ENCODE measurements at places on chromosomes 3 and 15.

- no peak for DNase-seq
Measured at GRCh38 chr3:71511037-71511436, 72.5 kb downstream of the FOXP1 start.

DNA sequence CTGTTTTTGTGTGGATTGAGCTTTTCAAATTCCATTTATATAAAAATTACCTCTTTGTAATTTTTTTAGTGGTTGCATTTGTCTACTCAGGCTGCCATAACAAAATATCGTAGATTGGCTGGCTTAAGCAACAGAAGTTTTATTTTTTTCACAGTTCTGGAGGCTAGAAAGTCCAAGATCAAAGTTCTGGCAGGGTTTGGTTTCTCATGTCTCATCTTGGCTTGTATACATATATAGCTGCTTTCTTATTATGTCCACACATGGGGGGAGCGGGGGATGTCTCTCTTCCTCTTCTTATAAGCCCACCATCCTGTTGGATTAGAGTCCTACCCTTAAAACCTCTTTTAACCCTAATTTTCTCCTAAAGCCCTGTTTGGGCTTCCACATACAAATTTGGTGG lies 28.5 kb downstream of the MGA start:
- no peak for DNase-seq

GRCh38 chr3:31142543-31142942 lies 248.1 kb upstream of the GADL1 start:
- DNase-seq = no peak

- no peak for DNase-seq
Measured at GRCh38 chr3:168951368-168951767, 712.1 kb downstream of the MECOM start.

DNA sequence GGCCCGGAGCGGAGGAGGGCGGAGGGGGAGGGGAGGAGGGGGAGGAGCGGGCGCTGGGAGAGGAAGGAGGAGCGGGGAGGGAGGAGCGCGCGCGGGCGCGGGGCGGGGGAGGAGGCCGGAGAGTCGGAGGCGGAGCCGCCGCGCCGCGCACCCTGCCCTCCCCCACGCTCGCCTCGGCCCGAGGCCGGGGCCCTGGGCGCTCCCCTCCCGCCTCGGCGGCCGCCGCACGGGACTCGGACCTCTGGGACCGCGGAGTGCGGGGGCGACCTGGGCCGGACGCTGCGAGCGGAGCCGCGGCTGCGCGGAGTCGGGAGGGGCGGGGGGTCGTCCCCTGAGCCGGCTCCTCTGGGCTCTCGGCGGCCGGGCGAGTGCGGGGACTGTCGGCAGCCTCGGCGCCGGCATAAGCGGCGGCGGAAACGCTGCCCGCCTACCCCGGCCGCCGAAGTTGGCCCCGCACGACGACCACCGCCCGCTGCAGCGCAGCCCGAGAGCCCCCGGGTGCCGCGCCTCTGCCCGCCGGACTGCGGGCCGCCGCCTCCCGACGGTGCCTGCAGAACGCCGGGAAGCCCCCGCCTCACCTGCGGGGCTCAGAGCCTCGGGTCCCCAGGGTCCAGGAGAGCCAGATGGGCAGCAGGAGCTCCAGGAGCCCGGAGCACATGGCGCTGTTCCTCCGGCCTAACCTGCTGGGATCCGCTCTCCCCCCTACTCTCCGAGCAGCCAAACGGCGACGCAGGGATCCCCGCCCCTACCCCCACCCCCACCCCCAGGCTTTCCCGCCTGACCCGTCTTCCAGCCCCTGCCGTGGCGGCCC lies 406 bp upstream of the GABRB3 start:
- DNase-seq = no peak

GRCh38 chr15:99257107-99257750 lies 5.9 kb downstream of the LRRC28 start:
- DNase-seq = no peak

- peak; percentile 14 for DNase-seq
Measured at GRCh38 chr3:182793663-182794454, 555 bp downstream of the ATP11B start.

- DNase-seq = no peak
Measured at GRCh38 chr15:80549654-80550053, 145.5 kb upstream of the ABHD17C start.

- DNase-seq = no peak
Measured at GRCh38 chr3:84637272-84637671, 321.5 kb upstream of the CADM2 start.

- no peak for DNase-seq
Measured at GRCh38 chr3:184660931-184661330, 50.9 kb downstream of the MAGEF1 start.

GRCh38 chr3:103367481-103367880 lies 932.7 kb downstream of the ZPLD1 start:
- DNase-seq = no peak

GRCh38 chr3:113128386-113129015 lies 82.9 kb upstream of the BOC start:
- no peak for DNase-seq

DNA sequence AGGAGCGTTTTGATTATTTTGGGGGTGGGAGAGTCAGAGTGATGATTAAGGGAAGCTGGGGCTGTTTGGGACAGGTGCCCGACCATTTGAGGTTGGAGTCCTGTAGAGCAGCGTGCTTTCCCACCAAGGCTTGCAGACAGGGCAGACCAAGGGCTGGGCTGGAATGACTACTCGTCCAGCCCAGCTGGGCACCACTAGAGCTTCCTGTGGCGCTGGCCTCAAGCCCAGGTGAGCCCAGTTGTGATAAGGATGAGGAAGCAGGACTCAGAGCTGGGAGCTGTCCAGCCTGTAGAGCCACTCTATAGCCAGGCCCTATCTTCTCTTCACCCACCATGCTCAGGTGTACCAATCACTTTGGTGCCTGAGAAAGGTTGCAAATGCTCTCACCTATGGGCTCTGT lies 75.8 kb upstream of the ACAN start:
- DNase-seq = no peak

DNA sequence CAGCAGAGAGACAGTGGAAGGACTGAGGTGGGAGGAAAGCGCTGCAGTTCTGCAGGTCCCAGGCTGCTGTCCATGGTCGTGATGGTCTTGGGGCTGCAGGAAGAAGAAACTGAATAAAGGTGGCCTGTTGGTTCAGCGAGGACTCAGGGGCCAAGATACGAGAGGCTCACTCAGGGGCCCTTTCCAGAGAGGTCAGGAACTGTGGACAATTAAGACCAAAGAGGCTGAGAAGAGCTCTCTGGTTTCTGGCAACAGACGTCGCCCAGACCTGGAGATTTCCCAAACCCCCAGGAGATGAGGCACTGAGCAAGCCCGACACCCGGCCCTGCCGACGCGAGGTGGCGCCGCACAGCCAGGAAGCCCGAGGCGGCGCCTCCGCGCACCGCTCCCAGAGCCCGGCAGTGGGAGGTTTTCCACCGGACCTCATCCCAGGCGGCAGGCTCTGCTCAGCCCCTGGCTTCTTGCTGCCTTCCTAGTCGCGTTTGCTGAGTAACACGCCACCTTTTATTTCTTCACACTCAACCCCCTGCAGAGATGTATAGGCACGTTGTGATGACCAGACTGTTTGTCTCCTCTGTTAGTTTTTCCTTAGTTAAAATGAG lies 56.4 kb upstream of the ARRDC4 start:
- no peak for DNase-seq

DNA sequence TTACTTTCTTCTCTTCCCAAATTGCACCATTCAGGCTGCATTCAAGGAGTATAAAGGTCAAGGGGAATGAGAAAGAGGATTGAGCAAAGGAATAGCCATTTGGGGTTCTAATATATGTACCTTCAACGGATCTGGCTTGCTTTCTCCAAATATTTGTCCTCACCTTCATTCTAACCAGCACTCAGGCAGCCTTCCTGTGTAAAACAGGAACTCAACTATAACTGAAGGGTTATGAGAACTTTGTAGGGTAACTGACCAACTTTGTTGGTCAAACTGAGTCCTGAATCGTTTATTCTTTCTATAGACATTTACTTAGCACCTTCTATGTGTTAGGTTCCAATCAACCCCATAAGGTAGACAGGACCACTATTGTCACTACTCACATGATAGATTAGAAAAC lies 5.1 kb upstream of the CPOX start:
- DNase-seq = no peak

DNA sequence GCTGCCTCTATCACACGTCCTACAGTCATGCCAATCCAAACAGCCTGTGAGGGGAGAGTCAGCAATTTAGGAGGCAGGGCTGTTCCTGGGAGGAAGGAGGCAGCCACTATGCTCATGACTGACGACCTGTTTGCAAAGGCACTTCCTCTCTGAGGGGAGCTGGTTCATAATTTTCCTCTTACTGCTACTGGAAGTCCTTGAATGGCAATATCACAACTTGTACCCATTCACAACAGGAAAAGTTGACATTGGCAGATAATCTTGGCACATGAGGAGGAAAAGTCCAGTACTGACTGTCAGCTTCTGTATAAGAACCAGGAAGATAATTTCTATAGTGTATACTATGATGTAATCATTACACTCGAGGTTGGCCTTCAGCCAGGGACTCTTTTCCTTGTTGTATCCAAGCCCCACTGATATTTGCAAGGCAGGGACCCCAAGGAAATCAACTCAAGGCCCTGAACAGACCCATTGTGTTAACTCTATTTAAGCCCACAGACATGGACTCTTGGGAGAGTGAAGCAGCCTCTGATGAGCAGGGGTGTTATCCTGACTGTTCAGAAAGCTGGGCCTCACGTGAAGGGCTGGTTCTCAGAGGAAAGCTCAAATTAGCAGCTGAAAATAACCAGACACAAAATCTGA lies 267.3 kb upstream of the ADAMTS9 start:
- DNase-seq = no peak

- no peak for DNase-seq
Measured at GRCh38 chr15:35458176-35458856, 87.6 kb downstream of the DPH6 start.

- no peak for DNase-seq
Measured at GRCh38 chr3:172517859-172518466, 5.3 kb downstream of the TNFSF10 start.

DNA sequence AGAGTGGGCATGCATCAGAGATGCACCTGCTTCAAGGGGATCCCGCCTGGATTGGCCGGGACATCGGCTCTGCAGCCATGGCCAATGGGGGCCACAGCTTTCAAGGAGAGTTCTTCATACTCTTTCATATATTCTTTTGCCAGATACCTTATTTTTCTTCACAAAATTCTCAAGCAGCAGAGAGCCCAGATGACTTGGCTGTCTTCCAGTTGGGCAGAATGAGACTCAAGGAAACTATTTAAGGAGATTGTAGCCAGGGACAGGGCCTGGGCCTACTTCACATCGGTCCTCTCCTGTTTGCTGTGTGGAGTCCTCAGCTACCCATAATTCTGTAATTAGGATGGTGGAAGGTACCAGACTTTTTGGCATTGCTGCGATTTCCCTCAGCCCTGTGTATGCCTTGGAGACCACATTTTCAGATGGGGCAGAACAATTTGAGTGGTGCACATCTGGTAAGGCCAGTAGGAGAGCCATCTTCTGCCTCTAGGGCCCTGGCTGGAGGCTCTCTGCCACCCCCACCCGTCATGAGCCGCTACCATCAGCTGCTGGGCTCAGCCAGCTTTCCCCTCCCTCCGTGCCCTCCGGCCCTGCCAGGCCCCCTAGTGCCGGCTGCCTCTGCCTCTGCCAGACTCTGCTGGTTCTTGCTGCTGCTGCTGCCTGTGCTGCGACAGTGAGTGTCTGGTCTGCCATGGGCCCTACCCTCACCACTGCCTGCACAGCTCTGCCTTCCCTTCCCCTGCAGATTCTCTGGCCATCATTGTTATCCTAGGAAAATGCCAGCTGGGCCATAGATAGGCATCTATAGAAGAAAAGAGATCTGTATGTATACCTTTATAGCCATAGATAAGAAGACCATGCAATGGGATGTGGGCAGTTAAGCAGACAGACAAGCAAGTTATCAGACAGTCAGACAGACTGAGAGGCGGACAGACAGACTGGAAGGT lies 6.7 kb downstream of the PLIN1 start:
- no peak for DNase-seq

GRCh38 chr15:77825546-77825945 lies 192.8 kb upstream of the LINGO1 start:
- no peak for DNase-seq

DNA sequence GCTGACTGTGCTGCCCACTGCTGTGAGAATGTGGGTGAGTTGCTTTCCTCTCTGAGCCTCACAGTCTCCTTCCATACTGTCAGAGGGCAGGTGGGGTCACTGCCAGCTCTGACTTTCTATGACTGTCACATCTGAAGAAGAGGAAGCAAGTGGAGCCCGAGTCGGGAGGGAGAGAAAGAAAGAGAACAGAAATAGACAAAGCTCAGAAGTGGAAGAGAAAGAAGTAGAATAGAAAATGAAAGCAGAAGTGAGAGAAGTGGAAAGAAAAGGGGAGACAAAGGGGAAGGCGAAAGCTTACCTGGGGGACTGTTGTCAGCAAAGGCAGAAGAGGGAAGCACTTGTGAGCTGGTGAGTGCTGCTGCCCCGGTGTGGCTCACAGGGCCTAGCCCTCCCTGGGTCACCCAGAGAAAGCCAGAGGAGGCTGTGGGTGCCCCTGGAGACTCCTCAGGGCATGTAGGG lies 57.9 kb downstream of the EPHB1 start:
- no peak for DNase-seq

DNA sequence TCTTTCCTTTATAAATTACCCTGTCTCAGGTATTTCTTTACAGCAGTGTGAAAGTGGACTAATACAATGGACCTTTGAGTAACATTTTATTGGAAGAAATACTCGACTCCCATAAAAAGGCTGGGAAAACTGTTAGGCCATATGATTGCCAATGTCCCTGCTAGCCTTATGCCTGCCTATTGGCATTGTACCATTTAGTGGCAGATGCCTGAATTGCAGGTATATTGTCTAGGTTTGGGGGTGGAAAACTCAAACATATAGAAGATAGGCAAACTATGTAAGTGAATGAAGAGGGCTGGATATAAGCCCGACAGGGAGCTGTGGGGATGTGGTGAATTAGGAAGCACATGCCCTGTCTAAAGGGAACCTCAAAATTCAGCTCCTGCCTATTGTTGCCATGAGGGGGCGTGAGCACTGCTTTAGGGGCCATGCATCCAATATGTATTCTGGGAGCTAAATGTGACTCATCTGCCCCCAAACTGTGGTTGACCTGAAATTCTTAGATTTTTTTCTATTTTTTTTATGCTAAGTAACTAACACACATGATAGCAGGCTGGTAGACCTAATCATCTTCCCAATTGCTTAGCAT lies 65.2 kb upstream of the TRA2B start:
- no peak for DNase-seq

GRCh38 chr3:139528281-139528680 lies 11.3 kb downstream of the RBP1 start:
- no peak for DNase-seq

DNA sequence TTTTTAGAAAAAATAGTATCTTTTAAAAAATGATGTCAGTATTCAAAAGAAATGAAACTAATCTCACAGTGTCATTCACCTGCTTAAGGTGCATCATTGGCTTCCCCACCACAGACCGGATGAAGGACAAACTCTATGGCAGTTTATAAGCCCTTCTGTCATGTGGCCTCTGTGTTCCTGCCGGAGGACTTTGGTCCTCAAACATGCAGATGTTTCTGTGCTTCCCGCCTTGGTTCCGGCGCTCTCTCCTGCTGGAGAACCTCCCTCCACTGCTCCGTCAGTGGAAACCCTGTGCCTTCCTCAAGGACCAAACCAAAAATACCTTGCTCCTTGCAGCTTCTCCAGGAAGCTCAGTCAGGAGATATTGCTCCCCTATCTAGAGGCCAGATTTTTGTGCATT lies 326.3 kb downstream of the UACA start:
- DNase-seq = no peak

GRCh38 chr3:68056556-68056955 lies 402.1 kb upstream of the SUCLG2 start:
- no peak for DNase-seq

GRCh38 chr3:143657391-143657790 lies 190.9 kb downstream of the SLC9A9 start:
- DNase-seq = no peak
